ENCODE measurements at places on chromosomes 5 and 9.

DNA sequence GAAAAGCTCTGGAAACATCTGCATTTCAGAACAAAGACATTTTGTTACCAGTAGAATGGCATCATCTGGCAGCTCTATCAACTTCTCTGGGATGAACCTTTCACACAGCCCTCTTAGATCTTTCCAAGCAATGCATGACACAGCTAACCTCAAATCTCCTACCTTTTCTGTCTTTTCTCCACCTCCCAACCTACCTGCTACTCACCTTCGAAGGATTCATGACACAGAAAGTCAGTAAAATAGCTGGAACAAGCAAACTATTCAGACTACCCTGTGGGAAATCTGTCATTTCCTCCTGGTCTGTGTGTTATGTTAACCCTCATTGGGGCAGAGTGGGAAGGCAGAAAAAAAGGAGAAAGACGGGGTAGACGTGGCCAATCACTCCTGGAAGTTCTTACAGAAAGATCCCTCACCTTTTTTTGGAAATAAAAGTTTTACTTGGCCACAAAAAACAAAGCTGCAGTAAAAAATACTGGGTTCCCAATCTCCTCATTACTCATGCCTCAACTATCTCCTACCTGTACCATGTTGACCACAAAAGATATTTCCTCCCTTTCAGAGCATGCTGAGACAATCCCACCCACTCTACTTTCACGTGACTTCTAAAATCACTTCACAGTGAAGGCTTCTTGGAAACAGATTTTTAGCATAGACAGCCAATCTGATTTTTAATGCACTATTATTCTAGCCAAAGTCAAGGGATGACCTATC is 362.1 kb upstream of the RFX3 start:
- no peak for DNase-seq

- DNase-seq, result no peak
These were observed 56.6 kb downstream of the WWC1 start for GRCh38 chr5:168348084-168348414.

- no peak for DNase-seq
These were observed 14.8 kb downstream of the REEP5 start for GRCh38 chr5:112907166-112907631.

DNA sequence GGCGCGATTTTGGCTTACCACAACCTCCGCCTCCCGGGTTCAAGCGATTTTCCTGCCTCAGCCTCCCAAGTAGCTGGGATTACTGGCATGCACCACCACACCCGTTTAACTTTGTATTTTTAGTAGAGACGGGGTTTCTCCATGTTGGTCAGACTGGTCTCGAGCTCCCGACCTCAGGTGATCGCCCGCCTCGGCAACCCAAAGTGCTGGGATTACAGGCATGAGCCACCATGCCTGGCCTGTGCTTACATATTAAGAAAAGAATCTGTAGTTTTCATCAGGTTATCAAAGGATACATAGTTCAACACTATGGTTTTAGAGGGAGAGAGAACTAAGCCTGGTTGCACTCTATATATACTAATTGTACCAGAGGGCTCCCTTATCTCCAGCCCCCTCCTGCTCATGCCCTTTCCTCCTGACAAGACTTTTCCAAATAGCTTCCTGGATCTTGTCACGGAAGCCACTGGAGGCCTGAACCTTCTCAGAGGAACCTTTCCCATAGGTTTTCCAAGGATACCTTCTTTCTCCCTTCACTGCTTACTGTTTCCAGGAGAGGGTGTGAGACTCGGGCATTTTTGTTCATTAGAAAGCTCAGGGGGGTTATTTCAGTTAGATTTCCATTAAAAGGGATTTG is 53.1 kb downstream of the SLC44A1 start:
- no peak for DNase-seq

DNA sequence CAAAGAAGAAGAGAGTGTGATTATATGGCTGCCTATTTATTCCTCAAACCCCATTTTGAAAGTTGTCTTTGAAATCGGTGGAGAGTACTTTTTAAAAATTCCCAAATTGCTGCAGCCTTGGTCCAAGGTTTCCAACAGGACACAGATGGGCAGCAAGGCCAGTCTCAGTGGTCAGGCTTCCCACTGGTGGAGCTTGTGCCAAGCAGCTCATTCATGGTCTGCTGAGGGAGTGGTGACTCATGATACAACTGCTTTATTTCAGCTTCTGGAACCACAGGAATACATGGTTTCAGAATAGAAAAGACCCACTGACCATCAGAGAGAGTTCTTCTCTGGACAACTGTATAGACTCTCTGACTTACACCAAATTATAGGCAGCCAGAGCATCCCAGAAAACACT is 673.1 kb upstream of the KLF4 start:
- no peak for DNase-seq

DNA sequence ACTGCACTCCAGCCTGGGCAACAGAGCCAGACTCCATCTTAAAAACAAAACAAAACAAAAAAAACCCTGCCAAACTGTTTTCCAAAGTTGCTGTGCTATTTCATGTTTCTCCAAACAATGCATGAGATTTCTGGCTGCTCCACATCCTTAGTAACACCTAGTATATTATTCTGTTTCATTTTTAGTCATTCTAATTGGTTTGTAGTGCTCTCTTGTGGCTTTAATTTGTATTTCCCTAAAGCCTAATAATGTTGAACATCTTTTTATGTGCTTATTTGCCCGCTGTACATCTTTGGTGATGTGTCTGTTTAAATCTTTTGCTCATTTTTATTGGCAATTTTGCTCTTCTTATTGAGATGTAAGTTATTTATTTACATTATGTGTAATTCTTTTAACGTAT is 18.4 kb upstream of the TTC1 start:
- DNase-seq, result no peak
